ENCODE measurements at places on chromosomes 16 and 17.

GRCh38 chr16:66617728-66618127 is 13.2 kb downstream of the CMTM3 start:
- no peak for DNase-seq

GRCh38 chr16:71565812-71566700 is 10.8 kb downstream of the TAT start:
- DNase-seq: no peak

DNA sequence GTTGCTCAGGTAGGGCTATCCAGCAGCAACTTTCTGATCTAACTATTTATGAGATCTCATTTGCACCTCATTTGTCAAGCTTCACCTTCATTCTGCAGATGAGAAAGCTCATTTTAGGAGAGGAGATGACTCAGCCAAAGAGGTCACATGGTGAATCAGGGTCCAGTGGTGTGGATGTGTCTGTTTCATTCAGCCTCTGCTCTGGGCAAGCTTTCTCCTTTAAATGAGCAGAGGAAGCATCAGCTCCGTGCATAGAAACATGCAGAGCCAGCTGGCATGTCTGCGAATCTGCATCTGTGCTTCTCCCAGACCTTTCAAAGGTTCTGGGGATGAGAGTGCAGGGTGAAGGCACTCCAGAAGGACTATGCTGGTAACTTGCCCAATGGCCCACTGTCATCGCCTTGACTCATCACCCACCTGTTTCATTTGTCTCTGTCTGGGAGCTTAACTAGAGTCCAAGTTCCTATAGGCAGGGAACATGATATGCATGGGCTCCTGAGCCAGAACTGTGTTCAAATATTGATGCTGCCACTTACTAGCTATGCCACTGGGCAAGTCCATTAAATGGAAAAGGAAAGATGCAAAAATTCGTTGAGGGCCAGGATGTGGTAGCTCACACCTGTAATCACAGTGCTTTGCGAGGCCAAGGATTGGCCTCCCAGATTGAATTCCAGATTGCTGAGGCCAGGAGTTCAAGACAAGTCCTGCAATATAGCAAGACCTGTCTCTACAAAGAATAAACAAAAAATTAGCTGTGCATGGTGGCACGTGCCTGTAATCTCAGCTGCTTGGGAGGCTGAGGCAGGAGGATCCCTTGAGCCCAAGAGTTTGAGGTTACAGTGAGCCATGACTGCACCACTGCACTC is 67.1 kb upstream of the NLK start:
- DNase-seq: peak; percentile 11

GRCh38 chr16:17392857-17393692 is 77.7 kb downstream of the XYLT1 start:
- DNase-seq: no peak

DNA sequence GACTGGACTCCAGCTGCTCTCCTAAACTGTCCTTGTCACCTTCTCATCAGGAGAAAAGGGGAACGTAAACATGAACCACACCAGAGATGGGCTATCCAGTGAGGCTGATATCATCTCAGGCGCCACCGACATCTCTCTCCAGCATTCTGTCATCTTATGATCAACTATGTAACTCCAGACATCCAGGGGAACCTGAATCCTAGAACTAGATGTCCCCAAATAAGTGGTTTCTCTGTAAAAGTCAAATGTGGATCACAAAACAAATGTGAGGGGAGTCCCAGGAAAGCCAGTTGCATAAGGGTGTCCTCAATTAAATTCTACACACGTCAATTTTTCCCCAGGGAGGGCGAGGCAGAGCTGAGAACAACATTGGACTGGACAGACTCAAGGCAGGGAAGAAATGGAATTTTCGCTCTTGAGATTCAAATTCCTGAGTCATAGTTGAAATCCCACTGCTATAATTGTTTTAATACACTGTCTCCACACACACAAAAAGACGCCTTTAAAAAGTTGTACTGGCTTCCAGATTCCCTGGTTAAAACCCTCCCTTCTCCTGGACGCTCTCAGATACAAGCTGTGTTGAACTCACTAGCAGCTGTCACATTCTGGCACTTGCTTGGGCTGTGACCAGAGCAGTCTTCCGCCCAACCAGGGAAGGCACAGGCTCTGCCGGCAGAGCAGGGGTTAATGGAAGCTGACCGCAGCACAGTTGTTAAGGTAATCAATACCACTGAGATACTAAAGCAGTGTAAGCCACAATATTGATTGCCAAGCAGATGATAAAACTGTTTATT is 62.6 kb downstream of the ZFHX3 start:
- peak; percentile 95 for DNase-seq

GRCh38 chr17:48563385-48563838 is 14.7 kb downstream of the HOXB4 start:
- DNase-seq: no peak

DNA sequence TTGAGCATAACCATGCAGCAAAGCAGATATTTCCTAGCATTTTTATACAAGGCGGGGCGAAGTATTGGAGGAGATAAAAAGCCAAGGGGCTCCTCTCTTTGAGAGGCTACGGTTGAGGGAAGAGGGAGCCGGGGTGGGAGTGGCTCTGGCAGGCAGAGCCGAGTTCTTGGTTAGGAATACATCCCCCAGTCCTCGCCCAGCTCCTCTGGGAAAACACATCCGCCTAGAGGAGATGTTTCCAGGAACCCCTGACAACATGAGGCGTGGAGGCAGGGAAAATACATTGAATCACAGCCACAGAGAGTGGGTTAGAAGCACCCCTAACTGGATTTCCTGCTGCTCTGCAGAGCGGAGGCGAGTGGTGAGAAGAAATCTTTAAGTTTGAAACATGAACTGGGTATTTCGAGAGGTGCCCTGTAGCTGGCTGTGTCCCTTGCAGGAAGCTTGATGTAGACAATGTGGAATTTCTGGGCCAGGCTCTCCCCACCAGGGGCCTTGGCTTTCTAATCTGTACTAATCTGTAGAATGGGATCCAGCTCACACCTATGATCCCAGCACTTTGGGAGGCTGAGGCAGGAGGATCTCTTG is 27.3 kb downstream of the TTYH2 start:
- DNase-seq: peak; percentile 87

DNA sequence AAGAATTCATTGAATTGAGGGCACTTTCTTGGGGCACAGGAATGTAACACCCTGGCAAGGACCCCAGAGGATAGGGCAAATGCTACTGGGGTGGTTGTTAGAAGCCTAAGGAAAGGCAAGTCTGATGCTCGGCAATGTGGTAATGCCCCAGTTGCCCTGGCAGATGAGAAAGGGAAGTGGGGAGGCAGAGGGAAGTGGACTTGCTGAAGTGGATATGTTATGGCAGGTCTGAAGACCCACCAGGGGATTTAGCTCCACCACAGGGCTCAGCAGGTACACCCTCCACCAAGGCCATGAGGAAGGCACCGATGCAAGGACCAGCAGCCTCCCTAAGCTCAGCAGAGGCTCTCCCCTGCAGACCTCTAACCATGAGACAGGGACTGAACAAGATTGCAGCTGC is 184.8 kb downstream of the IRX5 start:
- no peak for DNase-seq

DNA sequence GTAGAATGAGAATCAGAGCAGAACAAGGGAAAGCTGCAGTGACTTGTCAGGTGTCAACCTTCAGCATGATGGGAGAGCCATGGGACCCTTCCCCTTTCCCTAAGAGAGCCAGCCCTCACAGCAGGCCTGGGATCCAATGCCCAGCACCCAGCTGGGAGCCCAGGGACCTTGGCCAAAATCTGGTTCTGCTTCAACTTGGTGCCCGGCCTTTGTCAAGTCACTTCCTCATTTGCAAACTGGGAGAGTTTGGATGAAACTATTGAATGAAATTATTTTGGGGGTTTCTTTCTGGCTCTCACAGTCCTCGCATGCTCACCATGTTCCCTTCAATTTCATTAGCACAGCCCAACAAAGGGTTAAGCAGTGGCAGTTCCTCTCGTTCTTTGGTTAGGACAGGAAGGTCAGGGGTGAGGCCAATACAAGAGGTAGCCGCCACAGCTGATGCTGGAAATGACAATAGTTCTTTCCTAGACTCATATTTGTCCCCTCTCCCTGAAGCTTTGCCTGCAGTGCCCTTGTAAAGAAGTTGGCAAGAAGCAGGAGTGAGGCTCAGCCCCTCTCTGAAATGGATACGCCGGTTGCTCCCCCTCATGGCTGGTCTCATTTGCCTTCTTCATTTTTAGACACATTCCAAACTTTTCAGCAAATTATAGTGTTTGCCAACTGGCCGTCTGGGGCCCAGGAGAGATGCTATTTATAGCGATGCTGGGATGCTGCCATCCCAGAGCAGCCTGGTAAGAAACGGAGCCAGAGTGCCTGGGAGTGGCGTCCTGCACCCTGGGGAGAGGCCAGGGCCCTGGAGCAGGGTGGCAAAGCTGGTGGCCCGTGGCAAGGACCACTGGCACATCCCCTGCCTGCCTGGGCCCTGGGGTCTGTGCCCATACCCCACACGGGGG is 34.5 kb upstream of the MEOX1 start:
- no peak for DNase-seq

GRCh38 chr16:30882429-30883310 is 11.2 kb downstream of the BCL7C start:
- no peak for DNase-seq

DNA sequence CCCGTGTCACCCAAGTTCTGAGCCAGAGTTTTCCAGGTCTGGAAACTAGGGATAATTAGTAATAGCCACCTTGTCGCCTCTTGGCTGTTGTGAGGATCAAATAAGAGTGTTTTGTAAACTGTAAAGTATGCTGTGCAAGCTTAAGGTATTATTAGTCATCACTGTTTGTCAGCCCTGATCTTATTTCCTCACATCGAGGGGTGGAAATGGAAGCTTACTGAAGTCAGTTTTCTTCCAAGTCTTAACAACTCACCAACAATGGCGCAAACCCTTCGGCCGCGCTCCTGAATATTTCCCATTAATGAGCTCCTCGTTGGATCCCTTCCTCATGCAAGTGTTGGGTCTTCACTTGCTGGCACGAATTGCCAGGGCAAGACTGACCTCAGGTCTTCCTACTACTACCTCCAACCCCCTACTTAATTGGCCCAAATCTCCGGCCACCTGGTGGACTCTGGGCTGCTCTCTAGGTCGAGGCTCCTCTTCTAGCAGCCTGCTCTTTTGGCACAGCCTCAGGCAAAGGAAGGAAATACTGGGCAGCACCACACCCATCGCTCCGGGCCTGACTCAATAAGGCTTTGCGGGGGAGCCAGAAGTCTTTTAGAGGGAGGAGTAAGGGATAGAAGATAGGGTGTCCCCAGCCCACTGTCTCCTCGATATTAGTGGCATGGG is 885 bp upstream of the SLC35B1 start:
- no peak for DNase-seq

- DNase-seq: no peak
These were observed 179.3 kb downstream of the SLC39A11 start for GRCh38 chr17:72913142-72913682.

DNA sequence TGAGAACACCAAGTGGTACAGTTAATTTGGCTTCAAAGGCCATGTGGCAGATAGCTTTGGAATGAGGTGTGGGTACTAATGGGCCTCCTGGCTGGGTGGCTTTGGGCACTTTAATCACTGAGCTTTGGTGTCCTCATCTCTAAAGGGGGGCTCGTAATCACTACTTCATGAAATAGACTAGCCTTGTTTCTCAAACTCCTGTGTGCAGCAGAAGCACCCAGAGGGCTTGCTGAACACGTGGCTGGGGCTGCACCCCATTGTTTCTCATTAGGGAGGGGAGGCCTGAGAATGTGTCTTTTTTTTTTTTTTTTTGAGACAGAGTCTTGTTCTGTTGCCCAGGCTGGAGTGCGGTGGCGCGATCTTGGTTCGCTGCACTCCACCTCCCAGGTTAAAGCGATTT is 5.8 kb downstream of the EPN2 start:
- DNase-seq: no peak

DNA sequence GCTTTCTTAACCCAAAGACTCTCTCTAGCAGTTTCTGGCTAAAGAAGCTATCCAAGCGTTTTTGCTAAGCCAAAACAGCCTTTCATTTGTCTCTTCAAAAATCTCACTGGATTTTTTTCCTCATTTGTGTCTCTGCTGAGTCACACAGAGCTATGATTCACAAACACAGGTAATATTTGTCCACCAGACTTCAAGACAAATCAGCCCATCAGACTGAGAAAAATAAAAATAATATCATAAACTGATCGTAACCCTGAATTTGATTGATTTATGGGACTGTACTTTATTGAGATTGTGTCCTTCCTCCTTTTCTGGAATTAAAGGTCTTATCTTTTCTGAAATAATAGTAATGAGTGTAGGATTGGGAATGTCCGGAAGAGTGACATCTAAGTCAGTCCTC is 25.8 kb downstream of the TRIM16 start:
- DNase-seq: no peak

- no peak for DNase-seq
These were observed 22.1 kb downstream of the ZFHX3 start for GRCh38 chr16:73025856-73026210.

DNA sequence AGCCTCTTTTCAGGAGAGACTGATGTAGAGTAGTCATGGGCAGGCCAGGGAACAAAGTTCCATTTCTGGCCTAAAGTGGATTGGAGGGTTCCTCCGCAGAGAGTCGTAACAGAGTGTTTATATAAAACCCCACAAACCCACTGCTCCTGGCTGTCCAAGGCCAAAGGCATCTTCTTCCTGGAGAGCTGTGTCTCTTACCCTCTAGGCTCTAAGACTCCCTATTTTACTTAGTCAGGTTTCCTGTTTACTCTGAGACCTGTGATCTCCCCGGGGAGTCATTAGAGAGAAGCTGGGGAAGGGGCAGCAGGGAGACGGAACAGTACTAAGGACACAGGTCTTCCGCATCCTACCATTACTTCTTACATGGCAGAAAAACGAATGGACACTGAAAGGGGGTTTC is 69.5 kb downstream of the HIC1 start:
- no peak for DNase-seq

- no peak for DNase-seq
These were observed 14.2 kb downstream of the RAB40B start for GRCh38 chr17:82684228-82684841.
